ENCODE measurements at places on chromosomes 3 and 15.

DNA sequence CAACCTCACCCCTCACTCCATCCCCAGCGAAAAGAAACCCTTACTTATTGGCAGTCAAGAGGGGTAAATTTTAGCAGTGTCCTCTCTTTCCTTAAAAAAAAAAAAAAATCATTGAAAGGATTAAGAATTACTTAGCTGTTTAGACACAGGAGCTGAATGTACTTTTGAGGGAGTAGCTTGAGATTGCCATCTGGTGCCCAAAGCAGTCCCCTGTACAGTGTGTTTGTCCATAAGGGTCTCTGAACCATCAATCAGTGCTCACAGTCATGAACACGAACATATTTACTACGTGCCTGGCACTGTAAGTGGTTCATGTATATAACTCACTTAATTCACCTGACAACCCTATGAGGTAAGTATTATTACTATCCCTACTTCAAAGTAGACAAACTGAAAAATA, 463.5 kb downstream of the RAP2B start:
- DNase-seq: no peak

DNA sequence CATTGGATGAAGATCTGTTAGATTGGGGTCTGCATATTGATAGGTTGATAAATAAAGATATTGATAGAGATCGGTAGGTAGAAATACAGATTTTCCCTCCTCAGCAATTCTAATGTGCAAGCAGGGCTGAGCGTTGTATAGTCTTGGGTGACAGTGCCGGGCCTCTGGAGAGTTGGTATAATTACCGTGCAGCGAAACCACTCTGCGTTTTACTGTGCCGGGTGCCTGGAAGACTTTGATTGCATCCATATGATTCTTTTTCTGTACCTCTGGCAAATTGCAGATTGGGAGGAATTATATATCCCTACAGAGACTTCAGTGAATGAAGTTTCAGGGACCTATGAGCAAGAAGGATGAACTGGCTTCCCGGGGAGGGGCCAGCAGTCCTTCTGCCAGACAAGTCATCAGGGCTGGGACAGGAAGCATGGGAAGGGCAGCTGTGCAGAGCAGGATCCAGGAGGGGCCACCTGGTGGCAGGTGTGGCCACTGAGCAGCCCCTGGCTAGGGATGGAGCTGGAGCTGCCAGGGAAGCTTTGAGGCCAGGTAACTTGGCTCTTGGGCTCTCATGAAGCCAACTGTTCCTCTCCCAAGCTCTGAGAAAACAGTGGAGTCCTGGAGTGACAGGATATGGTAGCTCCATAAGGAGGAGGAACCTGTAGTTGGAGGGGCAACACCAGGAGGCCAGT, 132.5 kb downstream of the APBA2 start:
- DNase-seq: no peak

- DNase-seq: no peak
Observed at GRCh38 chr3:30551927-30552326, 54.5 kb upstream of the TGFBR2 start.

DNA sequence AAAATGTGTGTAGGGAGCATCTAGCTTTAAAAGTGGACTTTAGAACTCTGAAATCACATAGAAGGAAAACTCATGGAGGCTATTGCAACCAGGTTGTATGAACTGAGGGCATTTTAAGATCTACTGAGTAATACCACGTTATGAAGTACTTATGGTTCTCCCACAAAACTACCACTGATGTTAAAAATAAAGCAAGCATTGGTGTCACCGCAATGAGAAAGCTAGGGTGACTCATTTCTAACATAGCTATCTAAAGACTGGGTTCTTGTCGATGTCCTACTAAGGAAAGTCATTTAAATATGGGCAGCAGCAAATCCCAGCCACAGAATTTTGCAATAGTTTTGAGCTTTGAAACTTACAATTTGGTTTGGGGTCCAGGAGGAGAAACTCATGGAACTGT, 584.8 kb downstream of the DIPK2A start:
- no peak for DNase-seq

GRCh38 chr3:32707026-32707370, 22.0 kb downstream of the CNOT10 start:
- DNase-seq: no peak

GRCh38 chr15:38945551-38946298, 381.1 kb upstream of the RASGRP1 start:
- DNase-seq: no peak

- no peak for DNase-seq
Observed at GRCh38 chr3:161264852-161265251, 43.7 kb downstream of the NMD3 start.

GRCh38 chr3:52439426-52440248, 5.3 kb downstream of the SEMA3G start:
- DNase-seq: no peak

DNA sequence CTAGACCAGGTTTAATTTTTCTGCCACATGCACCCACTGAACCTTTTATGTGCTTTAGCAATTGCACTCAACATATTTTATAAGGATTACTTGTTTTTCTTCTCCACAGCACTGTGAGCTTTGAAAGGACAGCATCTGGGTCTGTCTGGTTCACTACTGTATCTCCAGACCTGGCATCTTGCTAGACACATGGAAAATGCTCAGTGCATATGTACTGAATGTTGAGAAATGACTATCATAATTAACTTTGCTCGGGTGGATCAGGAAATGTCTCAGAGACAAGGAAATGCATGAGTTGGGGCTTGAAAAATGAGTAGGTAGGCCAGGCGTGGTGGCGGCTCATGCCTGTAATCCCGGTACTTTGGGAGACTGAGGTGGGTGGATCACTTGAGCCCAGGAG, 40.2 kb downstream of the DOCK3 start:
- no peak for DNase-seq

- no peak for DNase-seq
Observed at GRCh38 chr3:187742351-187743171, 2.7 kb downstream of the BCL6 start.
